Ascending aorta (tissue), 2 donors: ENCODE measurements at places on chromosomes 6 and 20.
A peak's percentile ranks its signal among the peaks of the same experiment; 100 is the strongest.

GRCh38 chr20:54084727-54085388 lies 14.5 kb upstream of the BCAS1 start:
- no peak for DNase-seq

DNA sequence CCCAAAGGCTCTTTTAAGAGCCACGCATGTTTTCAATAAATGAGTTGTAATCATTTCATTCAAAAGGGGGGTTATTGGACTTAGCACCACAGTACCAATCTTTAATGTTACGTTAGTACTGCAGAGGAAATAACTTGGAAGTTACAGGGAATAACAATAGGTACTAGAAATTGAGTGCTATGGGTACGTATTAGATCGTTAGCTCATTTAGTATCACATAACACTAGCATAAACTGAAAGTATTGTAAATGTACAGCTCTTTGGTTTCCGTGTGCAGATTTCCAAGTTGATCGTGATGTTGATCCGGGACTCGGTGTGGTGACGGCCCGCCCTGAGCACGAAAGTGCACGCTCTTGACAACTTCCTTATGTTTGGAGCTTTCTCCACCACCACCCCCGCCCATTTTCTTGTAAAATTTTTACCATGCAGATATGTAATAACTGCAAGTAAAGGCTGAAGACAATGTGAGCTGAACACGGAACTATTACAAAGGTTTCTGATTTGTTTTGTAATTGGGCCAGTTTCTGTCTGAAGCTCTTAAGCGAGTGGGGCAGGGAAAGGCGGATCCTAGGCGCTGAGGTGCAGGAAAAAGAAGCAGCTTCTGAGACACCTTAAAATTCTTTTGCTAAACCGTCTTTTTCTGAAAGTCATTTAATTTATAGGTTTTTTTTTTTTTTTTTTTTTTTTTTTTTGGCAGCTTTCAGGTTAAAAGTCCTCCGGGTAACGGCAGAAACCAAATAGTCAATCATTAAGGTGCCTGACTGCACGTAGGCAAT lies 71.5 kb downstream of the HFE start:
- peak; percentile 83 for DNase-seq

- DNase-seq: no peak
Observed at GRCh38 chr6:110185879-110186278, 5.7 kb downstream of the CDC40 start.

DNA sequence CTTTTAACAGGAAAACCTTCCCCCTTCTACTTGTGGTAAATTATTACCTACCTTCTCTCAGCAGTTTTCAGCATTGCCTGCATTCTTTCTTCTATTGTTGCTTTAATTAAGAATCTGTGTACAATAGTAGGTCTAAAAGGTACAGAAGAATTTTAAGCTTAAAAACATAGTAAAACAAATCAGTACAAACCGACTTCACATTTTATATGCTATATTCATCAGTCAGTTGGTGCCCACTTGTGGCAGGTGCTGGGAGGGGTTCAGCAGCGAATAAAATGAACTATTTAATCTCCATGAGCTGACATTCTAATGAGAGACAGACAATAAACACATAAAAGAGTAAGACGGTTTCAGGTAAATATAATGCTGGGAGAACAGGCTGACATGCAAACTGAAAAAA lies 73.4 kb upstream of the FBXO30 start:
- no peak for DNase-seq

DNA sequence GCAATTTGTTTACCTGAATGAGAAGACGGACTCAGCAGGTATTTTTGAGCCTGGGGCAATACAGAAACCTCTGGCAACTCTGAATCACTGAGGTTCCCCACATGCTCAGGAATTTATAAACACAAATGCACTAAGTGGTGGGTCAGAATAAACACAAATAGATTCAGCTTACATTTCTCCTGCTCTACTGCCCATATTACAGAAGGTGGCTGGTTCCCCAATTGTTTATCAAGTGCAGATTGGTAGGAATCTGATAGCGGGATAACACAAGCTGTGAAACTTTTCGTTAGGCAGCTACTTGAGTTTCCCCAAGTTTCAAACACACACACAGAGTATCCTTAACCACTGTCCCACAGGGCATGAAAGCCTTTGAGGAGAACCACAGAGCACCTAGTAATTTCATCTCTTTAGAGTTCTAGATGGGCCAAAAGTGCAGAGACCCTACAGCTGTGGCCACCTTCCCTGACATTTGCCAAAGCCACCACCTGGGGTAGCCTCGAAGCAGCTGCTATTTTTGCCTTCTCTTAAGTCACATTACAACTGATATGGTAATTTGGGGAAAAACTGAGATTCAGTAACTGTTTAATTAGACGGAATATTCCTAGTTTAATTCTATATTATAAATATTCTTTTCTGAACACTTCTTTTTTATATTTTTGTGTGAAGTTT lies 204.2 kb upstream of the PTCHD4 start:
- DNase-seq: no peak

DNA sequence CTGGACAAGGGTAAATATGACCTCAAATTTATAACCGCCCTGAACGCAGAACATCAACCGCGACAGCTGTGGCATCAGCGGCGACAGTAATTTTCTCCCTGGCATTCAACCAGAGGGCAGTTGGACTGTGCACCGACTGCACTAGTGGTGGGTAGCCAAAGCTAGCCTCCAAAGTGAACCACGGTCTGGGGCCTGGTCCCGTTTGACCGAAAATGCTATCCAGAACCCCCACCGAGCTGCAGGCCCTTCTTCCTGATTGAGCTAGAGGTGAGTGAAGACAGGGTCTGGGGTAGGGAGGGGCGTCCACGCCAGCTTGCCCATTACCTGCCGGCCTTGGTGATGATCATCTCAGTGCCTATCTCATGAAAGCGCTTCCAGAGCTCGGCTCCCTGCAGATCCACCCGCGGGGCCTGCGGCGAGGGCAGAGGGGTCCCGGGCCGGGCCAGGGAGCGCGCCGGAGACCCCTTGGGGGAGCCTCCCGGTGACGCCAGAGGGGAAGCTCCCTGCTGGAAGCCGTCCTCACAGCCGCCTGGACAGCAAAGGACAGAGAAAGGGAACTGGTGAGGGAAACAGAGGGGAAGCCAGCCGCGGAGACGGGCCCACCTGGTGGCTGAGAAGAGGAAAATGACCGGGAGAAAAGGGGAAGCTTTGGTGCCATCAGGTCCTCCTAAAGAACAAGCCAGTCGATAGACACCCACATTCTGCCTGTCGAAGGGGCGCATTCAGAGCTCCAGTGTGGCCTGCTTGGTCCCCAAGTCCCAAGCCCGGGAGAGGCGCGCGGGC lies 2.0 kb downstream of the TBX18 start:
- peak; percentile 70 for DNase-seq

GRCh38 chr6:33171016-33171879 lies 21.0 kb downstream of the COL11A2 start:
- no peak for DNase-seq

DNA sequence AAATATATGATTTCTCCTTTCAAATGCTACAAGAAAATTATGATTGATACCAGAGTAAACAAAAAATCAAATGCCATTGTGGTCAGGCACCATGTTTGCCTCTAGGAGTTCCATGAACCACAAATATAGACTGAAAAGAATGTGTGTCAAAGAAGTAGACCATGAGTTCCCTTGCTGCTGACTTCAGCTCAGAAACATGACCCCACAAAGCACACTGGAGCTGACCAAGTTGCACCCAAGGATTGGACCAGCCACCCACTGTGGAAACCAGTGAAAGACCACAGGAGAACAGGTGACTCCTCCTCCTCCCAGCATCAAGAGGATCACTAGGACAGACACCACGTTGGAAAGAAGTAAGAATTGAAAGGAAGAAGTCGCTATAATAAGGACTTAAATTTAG lies 90.8 kb upstream of the TENT5A start:
- DNase-seq: no peak

- peak; percentile 63 for DNase-seq
Observed at GRCh38 chr6:163651915-163652668, 237.6 kb downstream of the QKI start.

DNA sequence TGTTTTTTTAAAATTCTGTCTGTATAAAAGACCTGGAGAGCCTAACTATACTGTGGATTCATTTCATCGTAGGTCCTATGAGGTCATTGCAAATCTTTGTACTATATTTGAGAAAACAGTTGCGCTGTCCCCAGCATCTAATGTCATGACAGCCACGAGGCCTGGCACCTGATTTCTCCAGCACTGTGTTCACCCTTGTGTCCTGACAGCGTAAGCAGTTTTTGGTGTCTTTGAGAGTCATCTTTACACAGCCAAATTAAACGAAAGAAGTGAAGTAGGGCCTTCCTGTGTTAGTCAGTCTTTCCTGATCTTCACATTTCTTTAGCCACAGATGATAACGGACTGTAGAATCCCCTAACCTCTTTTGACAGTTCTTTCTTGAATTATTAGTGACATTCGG lies 70.6 kb upstream of the PHACTR2 start:
- no peak for DNase-seq

DNA sequence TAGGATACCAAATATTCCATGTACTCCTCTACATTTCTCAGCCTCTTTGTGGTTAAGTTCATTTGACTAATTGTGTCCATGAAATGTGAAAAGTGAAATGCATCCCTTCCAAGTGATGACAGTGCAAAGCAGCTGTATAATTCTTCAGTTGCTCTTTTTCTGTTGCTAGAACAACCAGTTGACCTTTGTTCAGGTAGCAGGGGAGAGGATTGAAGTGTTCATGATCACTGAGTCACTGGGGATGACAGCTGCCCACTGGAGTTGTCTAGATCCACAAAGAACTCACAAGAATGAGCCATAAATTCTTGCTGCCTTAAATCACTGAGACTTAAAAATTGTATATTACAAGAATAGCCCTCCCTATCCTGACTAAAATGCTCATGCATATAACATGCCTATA lies 254.6 kb downstream of the EPHA7 start:
- DNase-seq: no peak

GRCh38 chr6:168294901-168295300 lies 24.7 kb downstream of the DACT2 start:
- no peak for DNase-seq

DNA sequence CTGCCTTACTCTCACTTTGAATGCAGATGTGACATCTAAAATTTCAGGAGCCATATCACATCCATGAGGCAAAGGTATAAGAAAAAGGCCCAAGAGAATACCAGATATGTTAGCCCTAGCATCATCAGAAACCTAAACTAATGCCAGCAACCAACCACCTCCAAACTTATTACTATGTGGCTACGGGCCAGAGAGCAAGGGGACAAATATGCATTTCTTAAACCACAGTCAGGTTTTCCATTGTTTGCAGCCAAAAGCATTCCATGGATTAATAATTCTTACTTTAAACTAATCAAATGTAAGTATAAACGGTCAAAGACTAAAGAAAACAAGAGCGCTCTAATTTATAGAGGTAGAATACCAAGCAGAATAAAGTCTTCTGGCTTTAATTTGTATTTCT lies 84.7 kb downstream of the TASP1 start:
- no peak for DNase-seq

GRCh38 chr6:26216359-26216885 lies 129.2 kb downstream of the HFE start:
- peak; percentile 89 for DNase-seq

DNA sequence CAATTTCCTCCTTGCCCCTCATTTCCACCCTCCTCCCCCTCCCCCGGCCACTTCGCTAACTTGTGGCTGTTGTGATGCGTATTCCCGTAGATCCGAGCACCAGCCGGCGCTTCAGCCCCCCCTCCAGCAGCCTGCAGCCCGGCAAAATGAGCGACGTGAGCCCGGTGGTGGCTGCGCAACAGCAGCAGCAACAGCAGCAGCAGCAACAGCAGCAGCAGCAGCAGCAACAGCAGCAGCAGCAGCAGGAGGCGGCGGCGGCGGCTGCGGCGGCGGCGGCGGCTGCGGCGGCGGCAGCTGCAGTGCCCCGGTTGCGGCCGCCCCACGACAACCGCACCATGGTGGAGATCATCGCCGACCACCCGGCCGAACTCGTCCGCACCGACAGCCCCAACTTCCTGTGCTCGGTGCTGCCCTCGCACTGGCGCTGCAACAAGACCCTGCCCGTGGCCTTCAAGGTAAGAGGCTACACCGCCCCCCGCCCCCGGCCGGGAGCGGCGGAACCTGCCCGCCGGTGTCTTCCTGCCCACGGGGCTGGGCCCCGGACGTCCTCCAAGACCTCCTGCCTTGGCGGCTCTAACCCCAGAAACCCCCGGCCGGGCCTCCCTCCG lies 44.9 kb upstream of the SUPT3H start:
- DNase-seq: no peak

- DNase-seq: no peak
Observed at GRCh38 chr6:170151321-170151771, 139.5 kb downstream of the DLL1 start.

- DNase-seq: peak; percentile 63
Observed at GRCh38 chr6:113855500-113856374, 1.4 kb upstream of the MARCKS start.

- no peak for DNase-seq
Observed at GRCh38 chr6:26056583-26057350, 30.5 kb upstream of the HFE start.

GRCh38 chr6:127954082-127954481 lies 53.2 kb upstream of the THEMIS start:
- no peak for DNase-seq

- DNase-seq: peak; percentile 66
Observed at GRCh38 chr20:63101781-63102720, 95.3 kb upstream of the BHLHE23 start.

DNA sequence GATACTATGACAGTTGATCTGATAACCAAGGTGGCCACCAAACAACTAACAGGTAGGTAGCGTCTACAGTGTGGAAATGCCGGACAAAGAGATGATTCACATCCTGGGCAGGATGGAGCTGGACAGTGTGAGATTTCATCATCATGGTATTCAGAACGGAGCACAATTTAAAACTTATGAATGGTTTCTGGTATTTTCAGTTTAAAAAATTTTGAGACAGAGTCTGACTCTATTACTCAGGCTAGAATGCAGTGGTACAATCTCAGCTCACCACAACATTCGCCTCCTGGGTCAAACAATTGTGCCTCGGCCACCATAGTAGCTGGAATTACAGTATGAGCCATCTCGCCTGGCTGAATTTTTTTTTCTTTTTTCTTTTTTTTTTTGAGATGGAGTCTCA lies 43.8 kb downstream of the CEP57L1 start:
- DNase-seq: no peak

DNA sequence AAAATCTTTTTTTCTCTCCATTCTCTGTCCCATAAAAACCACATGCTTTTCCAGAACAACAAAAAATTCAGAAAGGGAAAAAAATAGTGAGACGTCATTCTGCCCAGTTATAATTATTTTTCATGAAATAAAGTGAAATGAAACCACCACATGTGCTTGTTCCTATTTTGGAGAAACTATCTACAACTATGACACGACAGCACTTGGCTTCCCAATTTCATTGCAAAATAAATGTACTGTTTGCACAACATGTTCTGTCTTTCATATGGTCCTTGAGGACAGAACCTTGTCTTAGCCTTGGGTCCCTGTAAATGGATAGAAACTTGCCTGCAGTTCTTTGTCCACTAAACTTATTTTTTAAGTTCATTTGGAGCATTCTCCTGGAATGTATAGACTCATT lies 5.6 kb upstream of the MAN1A1 start:
- no peak for DNase-seq

GRCh38 chr20:63519668-63520503 lies 679 bp upstream of the PPDPF start:
- peak; percentile 80 for DNase-seq
